ENCODE measurements at places on chromosomes 5 and 9.

GRCh38 chr5:113807427-113807991 is 294.0 kb downstream of the YTHDC2 start:
- no peak for DNase-seq

DNA sequence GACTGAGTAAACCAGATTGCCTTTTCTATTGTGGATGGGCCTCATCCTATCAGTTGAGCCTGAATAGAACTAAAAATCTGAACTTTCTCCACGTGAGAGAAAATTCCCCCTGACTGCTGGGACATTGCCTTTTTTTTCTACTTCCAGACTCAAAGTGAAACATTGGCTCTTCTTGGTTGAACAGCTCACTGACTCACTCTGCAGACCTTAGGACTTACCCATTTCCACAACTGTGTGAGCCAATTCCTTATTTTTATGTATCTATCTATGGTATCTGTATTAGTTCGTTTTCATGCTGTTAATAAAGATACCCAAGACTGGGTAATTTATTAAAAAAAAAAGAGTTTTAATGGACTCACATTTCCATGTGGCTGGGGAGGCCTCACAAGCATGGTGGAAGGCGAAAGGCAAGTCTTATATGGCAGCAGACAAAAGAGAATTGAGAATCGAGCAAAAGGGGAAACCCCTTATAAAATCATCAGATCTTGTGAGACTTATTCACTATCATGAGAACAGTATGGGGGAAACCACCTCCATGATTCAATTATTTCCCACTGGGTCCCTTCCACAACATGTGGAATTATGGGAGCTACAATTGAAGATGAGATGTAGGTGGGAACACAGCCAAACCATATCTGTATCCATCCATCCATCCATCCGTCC is 306.7 kb upstream of the SLC24A2 start:
- no peak for DNase-seq

DNA sequence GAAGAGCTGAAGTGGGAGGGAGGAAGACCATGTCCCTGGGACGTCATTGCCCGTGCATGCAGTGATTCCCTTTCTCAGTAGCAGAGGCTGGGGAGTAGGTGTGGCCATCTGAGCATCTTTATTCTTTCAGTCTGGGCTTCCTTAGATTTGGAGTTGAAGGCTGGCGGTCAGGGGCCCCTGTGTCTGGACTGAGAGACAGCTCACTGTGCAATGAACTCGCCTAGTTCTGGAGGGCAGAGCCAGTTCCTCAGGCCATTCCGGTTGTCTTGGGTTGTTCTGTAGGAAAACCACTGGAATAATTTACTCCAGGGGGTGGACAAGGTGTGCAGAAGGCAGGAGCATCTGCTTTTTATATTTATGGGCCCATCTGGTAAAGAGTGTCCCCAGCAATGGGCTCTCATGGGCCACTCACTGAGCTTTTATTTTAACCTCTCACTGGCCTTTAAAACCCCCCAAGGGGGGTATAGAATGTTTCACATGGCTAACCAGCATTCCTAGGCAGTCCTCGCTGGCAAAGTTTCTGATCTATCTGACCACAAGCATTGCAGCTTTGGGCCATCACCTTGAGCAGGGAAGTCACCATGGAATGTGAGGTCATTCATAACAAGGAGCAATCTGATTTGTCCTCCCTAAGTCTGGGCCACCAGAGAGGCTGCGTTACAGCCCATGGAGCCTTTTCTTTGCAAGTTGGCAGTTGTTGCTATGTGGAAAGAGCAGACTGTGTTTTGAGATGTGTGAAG is 9.2 kb downstream of the STC2 start:
- DNase-seq: peak; percentile 70

DNA sequence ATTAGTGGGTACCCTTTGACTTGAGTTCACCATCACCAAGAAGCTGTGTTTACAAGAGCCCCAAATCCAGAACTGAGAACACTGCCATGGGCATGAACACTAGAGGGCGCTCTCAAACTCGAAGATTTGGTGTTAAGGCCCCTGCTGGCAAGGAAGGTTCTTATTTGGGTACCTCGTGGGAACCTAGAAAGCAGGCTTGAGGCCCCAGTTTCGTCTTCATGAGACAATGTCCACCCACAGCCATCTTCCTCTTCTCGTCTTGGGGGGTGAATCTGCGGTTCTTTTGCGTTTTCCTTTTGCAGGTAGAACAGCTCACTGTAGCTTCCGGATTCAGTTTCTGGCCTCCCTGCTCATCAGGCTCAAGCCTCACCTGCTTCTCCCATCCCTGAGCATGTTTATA is 184.0 kb downstream of the SEMA5A start:
- peak; percentile 42 for DNase-seq

DNA sequence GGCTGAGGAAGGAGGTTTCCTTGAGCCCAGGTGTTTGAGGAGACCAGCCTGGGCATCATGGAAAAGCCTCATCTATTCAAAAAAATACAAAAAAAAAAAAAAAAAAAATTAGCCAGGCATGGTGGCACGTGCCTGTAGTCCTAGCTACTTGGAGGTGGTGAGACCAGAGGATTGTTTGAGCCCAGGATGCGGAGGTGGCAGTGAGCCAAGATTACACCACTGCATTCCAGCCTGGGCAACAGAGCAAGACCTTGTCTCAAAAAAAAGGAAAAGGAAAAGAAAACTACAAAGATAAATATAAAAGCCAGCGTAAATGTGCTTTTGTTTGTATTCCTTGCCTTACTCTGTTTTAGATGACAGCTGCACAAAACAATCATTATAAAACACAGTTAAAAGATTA is 2249.2 kb upstream of the C9orf72 start:
- DNase-seq: no peak

DNA sequence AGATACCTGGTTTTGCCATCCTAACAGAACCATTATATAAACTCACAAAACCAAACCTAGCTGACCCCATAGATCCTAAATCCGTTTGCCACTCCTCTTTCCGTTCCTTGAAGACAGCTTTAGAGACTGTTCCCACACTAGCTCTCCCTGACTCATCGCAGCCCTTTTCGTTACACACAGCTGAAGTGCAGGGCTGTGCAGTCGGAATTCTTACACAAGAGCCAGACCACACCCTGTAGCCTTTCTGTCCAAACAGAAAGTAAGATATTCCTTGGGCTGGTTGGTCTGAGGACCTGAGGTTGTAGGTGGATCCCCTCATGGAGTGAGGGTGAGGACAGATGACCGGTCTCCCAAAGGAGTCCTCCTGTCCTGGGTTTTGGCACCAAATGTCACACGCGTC is 56.7 kb upstream of the NAA35 start:
- no peak for DNase-seq

DNA sequence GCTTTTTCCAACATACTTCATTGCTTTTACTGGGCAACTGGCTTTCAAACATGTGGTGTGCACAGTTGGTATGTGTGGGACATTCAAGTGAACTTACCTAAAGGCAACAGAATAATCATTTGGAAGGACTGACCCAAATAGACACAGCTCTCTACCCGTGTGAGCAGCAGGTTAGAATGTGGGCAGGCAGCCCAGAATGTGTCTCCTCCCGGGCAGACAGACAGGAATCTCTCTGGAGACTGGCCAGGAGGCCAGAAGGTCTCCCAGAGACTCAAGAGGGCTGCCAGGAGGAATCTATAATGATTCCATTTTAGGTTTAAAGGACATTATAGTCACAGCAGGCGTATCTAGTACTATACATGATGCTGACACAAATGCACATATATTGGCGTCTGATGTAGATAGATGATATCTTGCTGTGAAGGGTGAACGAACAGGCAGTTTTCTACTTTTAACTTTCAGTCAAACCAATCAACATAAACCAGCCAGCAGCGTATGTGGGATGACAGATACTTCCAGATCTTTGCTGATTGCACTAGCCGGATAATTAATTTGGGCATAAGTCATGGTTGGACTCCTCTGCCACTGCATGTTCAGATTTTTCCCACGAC is 297.4 kb upstream of the ZNF608 start:
- DNase-seq: peak; percentile 23

DNA sequence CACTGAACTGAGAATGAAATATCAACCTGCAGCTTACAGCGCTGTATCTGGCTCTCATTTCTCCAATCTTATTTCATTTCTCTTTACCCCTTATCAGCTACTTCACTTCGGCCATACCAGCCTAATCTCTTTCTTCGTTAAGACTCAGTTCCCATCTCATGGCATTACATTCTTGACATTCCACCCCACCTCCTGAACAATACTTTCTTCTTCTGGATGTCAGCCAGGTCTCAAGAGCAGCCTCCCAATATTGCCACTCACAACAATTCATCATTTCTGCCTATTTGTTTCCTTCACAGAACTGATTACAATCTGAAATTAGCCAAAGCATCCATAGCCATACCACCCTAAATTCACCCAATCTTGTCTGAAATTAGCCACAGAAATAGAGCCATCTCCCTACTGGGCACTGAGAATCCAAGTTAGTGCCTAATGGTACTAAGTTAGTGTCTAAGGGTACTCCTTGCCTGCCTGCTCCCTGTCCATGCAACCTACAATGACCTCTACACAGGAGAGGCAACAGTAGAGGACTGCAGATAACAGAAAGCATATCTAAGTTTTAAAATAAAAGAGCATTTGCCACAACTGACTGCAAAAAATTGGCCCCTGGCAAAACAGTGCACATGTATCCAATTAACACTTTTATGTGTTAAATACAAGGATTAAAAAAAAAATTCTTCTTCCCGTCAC is 35.2 kb downstream of the SETX start:
- DNase-seq: no peak

DNA sequence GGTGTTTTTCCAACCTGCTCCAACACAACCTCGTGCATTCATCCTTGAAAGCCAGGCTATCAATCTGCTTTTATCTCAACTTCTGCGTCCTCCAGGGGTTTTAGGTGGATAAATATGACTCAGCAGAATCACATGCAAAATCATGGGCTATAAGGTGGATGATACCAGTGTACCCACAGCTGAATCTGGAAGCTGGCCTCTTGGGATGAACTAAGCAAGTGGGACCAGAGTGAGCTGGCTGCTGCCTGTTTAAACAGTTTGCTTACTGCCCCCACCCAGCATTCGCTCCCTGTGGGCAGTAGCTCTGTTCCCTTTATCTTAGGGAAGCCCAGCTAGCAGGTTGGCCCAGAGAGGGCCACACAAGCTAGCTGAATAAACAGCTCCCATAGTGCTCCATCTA is 194.0 kb downstream of the CRB2 start:
- DNase-seq: no peak

DNA sequence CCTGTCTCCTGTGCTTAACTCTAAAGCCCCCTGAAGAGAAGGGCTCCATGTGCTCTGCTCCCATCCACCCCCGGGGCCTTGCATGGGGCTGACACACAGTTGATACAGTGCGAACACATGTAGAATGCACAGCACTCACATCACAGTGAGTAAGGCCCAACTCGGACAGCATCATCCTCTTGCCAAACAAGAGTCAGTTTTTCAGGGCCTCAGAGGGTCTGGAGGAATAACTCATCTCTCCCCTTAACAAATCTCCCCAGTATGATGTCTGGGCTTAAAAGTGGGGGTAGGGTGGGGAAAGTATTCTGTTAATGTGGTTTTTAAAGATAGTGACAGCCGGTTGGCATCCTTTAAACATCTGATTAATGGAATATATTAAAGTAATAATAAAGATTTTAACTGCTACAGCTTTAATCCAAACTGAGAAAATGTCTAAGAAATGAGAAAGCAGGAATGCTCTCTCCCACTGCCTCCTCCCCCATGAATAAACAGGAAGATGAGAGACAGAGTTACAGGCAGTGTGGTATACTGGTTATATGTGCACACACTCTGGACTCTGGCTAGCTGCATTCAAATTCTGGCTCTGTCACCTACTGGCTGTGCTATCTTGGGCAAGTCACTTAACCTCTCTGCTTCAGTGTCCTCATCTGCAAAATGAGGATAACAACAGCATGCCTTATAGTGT is 22.5 kb downstream of the APBA1 start:
- DNase-seq: no peak

DNA sequence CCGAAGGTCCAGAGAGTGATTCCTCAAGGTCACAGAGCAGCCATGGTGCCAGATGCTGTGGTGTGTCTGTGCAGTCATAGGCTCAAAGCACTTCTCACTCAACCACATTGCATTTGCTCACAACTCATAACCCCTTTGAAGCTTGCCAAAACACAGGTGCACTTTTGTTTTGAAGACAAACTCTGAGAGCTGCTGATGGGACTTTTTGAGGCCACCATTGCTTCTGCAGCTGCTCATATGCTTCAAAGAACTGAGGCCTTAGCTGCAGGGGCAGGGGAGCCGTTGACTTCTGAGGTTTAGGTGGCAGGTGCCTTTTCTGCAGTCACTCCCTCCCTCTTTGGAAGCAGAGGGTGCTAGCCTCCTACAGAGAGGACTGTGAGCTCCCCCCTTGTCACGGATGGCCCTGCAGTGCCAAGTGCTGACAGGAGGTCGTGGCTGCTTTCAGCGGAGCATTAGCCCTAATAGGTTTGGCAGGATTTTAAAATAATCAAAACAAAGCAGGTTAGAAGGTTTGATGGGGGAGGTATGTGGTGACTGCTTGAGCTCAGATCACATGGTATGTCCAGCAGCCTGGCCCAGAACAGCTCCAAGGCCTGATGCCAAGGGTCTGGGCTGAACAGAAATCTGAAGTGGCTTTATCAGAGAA is 232.1 kb downstream of the MAN2A1 start:
- DNase-seq: no peak

GRCh38 chr5:133341296-133341695 is 271.0 kb downstream of the FSTL4 start:
- no peak for DNase-seq

GRCh38 chr5:143924311-143924978 is 112.5 kb downstream of the HMHB1 start:
- no peak for DNase-seq

- no peak for DNase-seq
These were observed 74.1 kb upstream of the RPS23 start for GRCh38 chr5:82352146-82352791.

DNA sequence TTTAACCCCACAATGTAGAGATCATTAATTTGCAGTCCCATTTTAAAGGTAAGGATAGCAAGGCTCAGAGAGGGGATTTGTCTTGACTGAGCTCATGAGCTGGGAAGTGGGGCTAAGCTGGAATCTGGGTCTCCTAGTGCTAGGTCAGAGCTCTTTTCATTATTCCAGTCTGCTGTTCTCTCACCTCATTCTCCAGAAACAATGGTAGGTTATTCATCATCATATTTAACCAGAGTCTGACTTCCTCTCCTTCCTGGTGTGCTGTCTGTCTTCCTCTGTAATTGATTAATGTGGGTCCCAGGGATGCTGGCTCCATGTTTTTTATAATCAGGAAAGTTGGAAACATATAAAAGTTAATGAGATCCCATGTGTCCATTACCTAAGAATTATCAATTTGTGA is 20.6 kb downstream of the C9orf43 start:
- DNase-seq: no peak

DNA sequence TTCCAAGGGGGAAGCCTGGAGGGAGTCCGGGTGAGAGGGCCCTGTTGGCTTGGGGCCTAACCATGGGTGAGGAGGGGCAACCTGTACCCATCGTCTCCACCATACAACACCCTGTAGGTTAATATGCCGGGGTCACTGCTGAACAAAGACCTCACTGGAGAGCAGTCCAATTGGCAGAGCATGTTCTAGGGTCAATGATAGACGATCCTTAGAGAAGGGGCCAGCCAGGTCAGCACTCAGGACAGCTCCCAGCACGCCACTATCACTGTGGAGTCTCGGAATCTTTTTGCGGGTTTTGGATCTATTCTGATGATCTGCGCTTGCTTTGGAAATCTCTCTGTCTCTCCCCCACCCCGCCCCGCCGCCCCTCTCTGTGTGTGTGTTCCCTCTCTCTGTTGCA is 218.4 kb upstream of the MVB12B start:
- no peak for DNase-seq

Data from T47D (cell line).